ENCODE measurements at places on chromosomes 4 and X.

DNA sequence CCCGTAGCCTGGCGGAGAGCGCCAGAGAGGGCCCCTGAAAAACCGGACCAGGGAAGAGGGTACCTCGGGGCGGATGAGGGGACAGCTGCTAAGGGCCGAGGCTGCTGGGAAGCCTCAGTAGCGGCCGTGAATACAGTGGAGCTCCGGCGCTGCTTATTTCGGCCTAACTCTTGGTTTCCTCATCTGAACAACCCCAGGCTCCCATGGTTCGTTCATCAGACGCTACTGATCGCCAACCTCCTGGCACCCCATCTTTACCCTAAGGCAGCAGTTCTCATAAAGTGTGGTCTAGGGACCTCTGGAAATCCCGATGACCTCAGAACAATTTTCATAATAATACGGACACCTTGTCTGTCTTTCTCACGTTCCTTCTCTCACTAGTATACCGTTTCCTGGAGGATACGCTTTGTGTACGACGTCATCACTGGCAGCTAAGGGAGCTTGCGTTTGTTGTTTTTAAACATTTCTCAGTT is 645 bp upstream of the RAB28 start:
- no peak for DNase-seq

DNA sequence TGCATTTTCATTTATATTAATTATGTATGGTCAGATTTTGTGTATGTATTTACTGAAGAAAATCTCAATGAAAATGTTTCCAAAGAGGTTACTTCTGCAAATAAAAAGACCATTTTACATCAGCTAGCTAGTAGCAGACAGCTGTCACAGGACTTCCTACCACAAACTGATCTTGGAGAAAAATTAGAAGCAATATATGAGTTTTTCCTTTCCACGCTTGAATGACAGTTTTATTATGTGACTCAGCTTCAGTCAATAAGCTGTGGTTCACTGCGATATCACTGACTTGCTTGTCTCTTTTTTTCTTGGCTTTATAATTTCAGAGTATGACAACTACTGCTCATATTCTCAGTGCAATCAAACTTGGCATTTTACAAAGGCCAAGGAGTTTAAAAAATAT is 787.4 kb upstream of the GALNTL6 start:
- DNase-seq: no peak

DNA sequence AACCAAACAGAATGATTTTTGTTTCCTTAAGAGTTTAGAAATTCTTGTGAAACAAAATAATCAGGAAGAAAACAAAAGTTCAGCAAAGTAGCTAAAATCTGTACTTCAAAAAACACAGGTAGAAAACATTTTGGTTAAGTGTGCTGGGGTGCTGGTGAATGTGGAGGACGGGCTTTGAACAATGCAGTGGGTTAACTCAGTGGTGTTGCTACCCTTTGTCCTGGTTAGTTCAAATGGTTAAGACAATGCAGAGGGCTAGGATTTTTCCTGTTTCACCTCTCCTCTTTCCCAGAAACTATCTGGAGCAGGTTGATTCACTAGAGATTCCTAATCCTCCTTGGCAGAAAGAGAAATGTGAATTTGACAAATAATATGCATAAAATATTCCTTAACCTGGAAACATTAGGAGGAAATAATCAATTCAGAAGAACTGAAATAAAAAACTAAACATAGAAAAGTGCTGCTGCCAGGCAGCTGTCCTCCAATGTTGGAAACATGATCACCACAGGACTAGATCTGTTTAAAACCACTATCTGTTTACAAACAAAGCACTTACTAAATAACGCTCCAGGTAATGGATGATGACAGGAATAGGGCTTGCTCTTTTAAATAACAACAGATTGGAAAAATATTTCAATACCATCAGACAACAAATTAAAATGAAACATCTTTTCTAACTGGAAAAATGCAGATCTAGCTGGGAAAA is 148.9 kb downstream of the MAML3 start:
- DNase-seq: no peak

- no peak for DNase-seq
These were observed 127.8 kb downstream of the TET2 start for GRCh38 chr4:105274504-105274903.

- no peak for DNase-seq
These were observed 945.1 kb downstream of the ADGRL3 start for GRCh38 chr4:62145276-62145675.

DNA sequence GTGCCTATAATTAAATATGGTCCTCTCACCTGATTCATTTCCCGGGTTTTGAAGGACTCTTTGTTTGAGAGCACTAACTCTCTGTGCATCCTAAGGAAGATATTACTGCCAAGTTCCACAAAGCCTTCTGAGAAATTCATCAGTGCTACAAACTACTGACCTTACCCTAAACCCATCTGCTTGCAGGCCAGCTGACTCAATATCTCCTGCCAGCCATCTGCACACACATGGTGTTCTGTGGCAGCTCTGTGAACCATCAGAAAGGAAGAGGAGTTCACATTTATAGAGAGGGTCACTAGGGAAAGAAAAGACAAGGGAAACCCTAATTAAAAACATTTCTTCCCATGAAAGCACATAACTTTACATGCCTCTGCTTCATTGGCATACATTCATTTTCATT is 156.7 kb downstream of the ATP10D start:
- no peak for DNase-seq

DNA sequence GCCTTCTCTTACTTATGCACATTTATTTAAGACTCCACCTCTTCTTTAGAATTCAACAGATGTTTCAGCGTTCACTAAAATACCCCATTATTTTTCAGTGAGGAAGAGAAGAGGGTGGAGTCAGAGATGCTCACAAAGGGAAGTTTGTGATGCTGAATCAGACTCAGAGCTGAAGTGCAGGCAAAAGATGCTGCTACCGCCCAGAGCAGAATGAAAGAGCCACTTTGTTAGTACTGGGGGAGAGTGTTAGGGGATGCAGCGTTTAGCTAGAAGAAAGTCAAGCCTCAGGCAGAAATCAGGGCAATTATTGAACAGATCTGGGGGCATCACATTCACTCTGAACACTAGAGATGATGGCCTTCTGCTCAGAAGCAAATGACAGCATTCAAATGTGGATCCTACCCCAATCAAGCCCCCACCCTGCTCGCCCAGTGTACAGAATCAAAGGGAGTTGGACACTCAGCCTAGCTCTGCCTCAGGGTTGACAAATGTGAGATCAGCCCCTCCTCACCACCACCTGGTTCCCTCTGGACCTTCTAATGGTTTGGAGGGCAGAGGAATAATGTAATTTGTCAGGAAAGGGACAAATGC is 138.3 kb downstream of the UNC5C start:
- DNase-seq: no peak

GRCh38 chr4:42148425-42148824 is 4.0 kb downstream of the BEND4 start:
- DNase-seq: no peak

GRCh38 chrX:120213438-120214265 is 37.0 kb upstream of the ZBTB33 start:
- DNase-seq: peak; percentile 38

- DNase-seq: no peak
These were observed 97.4 kb downstream of the RASL11B start for GRCh38 chr4:52959541-52959940.

GRCh38 chrX:112614640-112615039 is 65.1 kb downstream of the LHFPL1 start:
- DNase-seq: no peak

DNA sequence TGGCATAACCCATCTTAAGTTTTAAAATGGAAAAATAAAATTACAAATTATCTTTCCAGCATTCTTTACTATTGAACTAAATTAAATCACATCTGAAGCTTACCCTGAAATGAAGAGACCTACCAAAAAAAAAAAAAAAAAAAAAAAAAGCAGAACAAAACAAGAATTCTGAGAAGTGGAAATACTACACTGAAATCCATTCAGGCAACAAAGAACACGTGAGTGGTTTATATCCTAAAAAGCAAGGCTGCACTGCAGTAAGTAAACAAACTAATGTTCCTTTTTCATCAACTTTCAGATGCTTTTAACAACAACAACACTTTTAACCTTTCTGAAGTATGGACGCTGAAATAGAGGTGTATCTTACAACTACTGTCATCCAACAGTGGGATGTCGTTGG is 7.5 kb downstream of the FRYL start:
- DNase-seq: no peak

DNA sequence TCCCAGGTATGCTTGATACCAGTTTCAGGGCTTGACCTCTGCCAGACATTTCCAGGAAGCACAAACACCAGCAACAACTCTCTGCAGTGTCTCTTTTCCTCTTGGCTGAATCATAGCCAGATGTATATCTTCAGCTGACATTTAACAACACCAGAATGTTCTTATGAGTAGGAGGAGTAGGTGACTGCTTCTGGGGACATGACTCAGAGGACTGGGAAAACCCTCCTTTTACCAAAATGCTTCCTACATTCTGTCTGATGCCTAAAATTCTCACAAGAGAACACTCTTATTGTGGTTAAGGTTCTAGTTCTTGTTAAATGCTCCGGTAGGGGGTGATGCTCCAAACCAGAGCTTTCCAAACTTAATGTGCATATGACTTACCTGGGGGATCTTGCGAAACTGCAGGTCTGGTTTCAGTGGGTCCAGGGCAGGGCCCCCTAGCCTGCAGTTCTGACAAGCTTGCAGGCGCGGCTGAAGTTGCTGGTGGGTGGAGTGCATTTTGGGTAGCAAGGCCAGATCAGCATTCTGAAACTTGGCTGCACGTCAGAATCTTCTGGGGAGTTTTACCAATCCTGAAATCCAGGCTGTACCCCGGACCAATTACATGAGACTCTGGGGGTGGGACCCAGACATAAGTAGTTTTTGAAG is 329.3 kb upstream of the RPS6KA3 start:
- no peak for DNase-seq
